Cardiac fibroblast (primary cell): ENCODE measurements at places on chromosomes 2 and 18.

DNA sequence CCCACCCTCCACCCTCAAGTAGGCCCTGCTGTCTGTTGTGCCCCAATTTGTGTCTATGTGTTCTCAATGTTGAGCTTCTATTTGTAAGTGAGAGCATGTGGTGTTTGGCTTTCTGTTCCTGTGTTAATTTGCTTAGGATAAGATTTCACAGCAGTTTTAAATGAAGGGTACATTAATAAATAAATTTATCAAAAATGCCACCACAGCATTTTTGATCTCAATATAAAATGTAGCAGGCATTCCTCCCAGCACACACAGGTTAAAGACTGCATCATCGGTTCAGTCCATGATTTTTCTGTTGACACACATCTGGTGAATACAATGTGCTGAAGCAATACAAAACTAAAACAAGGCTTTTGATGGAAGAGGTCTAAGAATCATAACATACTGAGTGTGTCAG lies 412.0 kb upstream of the LYPD1 start:
- DNase-seq, result no peak

DNA sequence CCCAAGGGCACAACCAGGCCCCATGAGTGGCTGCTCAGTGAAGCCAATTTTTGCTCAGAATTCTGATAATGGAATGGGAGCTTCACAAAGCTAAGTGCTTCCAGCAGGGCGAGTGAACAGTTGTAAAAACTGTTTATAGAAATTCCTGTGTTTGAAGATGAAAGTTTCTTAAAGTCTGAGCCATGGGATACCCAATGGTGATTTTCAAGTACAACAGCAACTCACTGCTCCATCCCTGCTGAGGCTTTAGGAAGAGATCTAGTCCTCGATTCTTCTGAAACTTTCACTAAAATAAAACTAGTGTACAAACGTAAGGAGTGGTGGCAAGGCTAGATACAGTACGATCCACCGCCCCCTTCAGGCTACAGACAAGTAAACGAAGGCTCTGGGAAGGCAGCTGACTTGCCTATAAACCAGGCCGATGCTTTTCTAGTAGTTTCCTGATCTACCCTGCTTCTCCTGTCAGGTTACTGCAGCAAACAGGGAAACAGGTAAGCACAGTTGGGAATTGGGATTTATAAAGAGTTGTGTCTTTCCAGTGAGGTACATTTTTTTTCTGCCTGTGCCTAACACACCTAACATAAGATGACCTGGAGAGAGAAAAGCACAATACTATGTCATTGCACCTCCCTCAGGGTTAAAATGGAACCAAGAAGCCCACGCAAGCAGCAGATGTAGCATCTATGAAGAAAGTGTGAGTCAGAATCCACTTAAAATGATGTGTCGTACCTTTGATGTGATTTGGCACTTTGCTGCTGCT lies 108.7 kb downstream of the UXS1 start:
- DNase-seq, result peak; percentile 75

DNA sequence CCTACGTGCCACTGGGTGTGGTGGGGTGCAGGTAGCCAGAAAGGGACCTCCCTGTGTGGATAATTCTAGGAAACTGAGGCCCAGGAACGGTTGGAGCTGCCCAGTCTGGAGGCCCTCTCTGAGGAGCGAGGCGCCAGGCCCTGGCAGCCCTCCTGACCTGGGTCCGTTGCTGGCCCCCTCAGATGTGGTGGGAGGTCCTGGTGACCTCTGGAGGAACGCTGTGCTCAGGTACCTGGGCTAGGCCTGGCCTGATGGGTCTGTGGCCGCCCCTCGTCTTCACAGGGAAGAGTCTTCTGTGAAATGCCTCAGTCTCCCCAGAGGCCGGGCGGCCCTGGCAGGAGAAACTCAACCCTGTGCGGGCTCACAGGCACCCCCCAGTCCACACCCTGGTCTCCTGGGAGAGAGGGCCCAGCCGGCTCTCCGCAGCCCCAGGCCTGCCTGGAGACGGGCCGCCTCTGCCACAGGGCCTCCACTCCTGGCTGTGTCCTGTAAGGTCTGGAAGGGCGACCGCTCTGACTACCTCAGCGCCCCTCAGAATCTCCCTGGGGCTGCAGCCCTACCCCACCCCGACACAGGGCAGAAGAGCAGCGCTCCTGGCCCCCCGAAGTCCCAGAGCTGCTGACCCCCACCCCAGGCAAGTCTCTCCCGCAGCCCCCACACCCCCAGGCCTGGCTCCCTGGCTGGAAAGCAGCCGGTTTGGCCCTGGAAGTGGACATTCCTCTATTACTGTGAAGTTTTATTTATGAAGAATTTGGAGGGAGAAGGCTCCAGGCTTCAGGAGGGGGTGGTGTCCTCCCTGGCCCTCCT lies 3.7 kb downstream of the B3GNT7 start:
- no peak for DNase-seq

DNA sequence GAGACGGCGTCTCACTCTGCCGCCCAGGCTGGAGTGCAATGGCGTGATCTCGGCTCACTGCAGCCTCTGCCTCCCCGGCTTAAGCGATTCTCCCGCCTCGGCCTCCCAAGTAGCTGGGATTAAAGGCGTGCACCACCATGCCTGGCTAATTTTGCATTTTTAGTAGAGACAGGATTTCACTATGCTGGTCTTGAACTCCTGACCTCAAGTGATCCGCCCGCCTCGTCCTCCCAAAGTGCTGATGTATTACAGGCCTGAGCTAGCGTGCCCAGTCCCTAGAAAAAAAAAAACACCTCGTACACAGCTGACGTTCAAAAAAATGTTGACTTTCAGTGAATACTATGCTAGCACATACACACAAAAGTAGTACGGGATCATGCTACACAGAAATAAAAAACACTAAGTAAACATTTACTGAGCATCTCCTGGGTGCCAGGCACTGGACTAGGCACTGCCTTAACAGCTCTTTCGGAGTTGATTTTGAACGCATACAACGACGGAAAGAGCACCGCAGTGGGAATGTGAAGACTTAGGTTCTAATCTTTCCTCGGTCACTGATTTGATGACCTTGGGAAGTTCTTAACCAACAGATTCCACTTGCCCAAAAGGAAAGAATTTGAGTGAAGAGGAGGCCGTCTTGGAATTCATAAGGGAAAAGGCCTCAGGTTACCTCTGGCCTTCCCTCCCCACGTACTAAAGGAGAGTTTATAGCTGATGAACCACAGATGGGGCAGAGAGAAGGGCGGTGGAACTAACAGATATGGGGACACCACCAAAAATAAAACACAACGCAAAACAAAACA lies 1.1 kb downstream of the DNAJC27 start:
- DNase-seq, result peak; percentile 55

- no peak for DNase-seq
Measured at GRCh38 chr2:228131833-228132232, 49.7 kb downstream of the SPHKAP start.

GRCh38 chr18:12049978-12050811 lies 43.4 kb upstream of the ANKRD62 start:
- DNase-seq, result no peak

DNA sequence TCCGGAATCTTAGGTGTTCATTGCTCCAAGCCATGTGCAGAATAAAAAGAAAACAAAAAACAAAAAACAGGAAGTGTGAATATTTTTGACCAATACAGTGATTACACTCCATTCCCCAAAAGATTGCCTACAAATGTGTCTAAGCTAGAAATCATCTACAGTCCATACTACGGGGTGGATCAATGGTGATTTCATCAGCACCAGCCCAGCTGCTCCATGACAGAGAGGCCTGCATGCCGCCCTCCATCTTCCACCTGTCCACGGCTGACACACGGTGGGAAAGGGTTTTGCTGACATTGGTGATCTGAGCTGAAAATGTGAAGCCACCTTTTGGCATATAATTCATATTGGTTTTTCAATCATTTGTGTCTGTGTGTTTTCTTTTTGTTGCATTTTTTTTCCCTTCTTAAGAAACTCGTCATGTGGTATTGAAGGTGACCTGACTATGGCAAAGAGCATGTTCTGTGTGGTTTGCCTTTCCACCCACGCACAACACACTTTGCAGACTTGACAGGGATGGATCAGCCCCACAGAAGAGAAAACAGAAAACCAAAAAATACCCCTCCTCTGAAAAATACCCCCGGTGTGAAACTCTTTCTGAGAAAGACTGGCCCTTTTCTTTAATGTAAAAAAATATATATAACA lies 533.1 kb downstream of the RNF144A start:
- no peak for DNase-seq

DNA sequence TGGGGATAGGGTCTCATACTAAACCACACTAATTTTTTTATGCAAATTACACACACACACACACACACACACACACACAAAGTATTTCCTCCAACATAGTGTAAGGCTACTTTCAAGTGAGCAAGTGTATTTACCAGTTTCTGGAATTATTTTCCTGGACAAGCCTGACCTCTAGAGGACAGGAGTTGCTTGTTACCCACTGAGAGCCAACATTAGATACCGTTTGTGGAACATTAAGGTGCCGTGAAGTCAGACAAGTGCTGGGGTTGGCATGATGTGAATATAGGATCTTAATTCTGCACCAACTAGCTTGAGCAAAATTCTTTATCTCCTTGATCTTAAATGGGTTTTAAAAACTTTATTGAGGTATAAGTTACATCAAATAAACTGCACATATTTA lies 39.3 kb upstream of the SERPINB2 start:
- DNase-seq, result peak; percentile 75

GRCh38 chr2:152376385-152376784 lies 41.4 kb downstream of the FMNL2 start:
- DNase-seq, result no peak

GRCh38 chr2:11234309-11234708 lies 79.0 kb downstream of the SLC66A3 start:
- peak; percentile 45 for DNase-seq

DNA sequence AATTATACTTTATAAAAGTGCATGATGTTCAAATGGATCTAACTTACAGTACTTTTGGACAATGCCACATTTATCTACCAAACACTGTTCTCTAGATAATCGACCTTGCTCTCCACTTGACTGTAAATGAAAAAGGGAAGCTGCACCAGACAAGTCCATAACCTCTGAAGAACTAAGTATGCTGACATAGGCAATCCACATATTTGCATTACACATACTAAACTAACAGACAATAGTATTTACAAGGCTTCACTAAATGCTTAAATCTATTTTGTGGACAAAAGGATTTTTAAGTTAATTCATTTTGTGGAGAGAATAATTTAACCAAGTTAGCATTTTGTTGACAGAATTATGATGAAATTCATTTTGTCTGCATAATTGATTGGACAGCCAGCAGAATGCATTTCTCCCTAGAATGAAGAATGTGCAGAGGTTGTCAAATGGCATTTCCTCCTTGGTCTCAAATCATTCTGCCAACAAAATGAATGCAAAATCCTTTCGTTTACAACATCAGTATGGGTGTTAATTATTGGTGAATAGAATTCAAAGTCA lies 520.9 kb downstream of the CPS1 start:
- DNase-seq, result no peak

GRCh38 chr2:109457794-109458193 lies 156.0 kb downstream of the SEPTIN10 start:
- DNase-seq, result peak; percentile 45

GRCh38 chr2:69583321-69583833 lies 60.2 kb downstream of the AAK1 start:
- no peak for DNase-seq

DNA sequence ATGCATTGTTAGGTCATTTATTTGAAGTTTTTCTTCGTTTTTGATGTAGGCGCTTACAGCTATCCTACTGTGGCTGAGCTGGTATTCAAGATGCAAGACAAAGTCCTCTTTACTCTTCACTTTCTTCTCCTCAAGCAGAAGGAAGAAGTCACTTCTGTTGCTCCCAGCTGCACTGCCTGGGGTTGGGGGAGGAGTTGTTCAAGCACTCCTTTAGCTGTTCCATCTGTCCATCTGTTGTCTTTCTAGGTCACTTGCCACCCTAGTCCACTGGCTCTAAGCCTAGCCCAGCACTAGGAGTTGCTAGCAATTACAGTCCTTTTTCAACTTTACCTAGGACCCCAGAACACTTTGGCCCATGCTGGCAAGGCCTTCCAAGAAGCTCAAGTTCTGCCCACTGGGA lies 200.6 kb upstream of the RBMS1 start:
- DNase-seq, result no peak

DNA sequence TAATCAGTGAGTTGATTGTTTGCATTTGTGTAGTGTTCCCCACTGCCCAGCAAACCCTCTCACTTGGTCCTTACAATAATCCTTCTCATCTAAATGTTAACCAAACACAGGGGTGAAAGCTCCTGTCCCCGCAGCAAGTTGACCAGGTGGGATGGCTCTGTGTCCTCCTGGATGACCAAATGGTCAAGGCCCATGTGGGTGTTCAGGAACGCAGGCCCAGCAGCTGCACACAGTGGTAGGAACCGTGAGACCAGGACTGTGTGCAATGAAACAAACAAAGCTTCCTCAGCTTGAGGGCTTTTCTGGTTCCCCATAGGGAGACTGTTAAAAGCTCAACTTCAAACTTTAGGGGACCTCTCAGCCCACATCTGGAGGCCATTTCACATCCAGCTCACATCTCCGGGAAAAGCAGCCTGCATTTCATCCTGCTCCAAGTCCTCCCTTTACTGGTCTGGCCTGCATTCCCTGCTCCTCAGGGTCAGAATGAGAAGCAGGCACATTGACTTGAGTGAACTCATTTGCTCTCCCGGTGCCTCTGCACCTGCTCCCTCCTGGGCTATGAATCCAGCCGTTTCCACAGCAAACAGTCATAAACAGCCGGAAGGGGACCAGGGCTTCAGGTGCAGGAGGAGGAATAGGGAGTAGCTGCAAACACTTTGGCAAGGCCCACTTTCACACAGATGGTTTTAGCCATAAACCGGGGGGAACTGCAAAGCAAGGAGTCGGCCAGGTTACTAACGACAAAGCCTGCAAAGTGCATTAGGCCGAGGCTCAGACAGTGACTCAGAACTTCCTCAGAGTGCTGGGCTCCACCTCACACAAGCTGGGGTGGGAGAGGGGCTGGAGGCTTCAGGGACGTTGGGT lies 144.7 kb downstream of the CAPN13 start:
- peak; percentile 49 for DNase-seq

DNA sequence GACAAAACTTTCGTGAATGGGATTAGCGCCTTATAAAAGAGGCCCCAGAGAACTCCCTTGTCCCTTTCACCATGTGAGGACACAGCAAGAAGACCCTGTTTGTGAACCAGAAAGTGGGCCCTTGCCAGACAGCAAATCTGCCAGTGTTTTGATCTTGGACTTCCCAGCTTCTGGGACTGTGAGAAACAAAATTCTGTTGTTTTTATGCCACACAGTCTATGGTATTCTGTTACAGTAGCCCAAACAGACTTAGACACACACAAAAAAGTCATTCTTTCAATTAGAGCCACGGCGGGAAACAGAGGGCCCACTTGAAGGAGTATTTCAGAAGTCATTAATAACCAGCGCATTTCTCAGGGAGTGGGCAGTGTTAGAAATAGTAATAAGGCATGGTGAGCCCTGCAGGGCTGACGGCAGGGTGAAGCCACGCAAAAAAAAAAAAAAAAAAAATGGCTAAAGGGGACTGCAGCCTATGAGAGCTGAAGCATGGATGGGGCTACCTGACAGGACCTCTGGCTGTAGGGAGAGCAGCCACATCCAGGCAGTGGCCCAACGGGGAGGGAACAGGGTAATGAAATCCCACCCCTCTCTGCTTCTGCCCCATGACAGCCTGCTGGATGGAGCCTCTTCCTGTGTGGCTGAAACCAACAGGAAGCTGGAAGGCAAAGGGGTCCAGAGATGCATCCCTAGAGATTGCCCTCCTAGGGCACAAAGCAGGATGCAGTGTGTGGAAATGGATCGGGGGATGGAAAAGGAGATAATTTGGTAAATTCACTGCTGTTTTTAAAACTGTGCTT lies 189.3 kb downstream of the KCNS3 start:
- DNase-seq, result no peak

- DNase-seq, result peak; percentile 60
Measured at GRCh38 chr2:201909961-201910361, 103.6 kb downstream of the CDK15 start.
